Activated CD4-positive, alpha-beta T cell treated with anti-CD3 and anti-CD28 coated beads, Interleukin-2, amount 10 ng/mL, durations not matched to agents 7 days and 5 days (primary cell): ENCODE measurements at places on chromosomes 12 and 14.

DNA sequence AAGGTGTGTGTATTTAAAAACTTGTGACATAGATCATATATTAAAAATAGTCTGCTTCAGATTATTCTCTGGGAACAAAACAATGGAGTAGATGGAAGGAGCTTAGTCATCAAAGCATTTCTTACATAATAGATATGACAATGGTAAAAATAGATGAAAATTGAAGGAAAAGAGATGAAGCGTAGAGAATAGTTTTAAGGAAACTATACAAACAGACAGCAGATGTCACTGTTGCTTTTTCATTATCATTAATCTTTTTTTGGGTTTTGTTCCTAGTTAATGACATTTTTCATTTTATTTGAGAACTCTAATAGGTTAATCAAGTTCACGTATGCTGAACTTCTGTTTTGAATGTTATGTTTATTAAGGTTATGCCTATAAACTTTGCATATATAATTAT is 149.2 kb upstream of the FBXO33 start:
- DNase-seq: no peak

- DNase-seq: no peak
These were observed 156.0 kb upstream of the PLEKHG7 start for GRCh38 chr12:92546635-92547348.

DNA sequence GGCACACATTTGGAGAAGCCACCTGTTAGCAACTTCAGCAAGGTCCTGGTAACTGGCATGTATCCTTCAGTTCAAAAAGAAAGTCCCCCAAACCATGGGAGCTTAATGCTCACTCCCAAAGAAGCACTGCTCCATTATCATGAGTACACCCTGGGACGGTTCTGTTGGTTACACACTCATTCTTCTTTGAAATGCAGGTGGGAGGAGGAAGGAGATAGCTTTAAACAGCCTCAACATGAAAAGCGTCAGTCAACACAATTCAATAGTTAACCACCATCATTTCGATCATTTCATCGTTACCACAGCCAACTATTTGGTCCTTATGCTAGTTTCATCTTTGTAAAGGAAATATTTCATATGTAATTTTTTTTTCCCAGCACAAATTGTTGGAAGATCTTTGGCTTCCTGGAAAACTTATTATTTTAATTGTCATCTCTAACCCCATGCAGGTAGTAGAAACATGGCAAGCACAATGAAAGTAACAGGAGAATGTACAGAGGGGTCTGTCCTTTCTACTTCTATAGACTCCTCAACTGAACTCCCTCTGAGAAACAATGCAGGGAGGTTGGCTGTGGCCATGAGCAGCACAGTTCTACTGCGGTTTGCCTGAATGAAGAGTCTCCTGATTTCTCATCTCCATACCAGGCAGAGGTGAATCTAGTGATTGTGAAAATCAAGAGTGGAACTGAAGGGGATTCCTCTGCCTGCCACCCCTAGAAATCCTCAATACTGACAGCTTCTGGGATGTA is 196.4 kb upstream of the FOXN3 start:
- no peak for DNase-seq

DNA sequence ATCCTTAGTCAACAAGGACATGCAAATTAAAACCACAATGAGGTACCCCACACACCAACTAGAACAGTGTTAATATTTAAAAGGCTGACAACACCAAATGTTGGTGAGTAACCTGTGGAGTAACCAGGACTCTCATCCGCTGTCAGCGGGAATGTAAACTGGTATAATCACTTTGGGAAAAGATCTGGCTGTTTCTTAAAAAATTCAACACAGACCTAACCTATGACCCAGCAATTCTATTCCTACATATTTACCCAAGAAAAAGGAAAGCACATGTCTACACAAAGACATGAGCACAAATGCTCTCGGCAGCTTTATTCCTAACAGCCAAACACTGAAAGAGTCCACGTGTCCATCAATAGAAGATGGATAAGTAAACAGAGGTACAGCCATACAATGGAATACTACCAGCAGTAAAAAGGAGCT is 26.6 kb downstream of the NRDE2 start:
- DNase-seq: no peak

DNA sequence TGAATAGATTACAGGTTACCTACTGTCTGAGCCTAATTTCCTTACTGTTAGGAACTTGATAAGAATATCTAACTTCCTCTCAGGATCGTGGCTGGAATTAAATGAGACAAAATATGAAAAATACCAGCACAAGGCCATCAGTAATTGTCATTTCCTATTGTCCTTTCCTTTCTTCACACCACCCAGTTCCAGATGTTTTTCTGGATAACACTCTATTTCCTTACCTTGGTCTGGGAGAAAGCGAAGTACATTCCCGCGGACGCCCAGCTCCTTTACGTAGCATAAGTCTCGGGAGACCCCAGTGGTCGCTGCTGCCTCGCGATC is 376 bp downstream of the GDF3 start:
- DNase-seq: no peak

- DNase-seq: no peak
These were observed 1009.8 kb downstream of the NRXN3 start for GRCh38 chr14:79179985-79180384.

- no peak for DNase-seq
These were observed 175.8 kb downstream of the PAWR start for GRCh38 chr12:79514730-79515529.

GRCh38 chr12:6620137-6620884 is 13.1 kb upstream of the CHD4 start:
- peak; percentile 57 for DNase-seq

GRCh38 chr12:131732-132495 is 65.3 kb downstream of the IQSEC3 start:
- DNase-seq: no peak

- no peak for DNase-seq
These were observed 232.2 kb upstream of the PLEKHG7 start for GRCh38 chr12:92470608-92471021.

GRCh38 chr12:64825143-64826021 is 935 bp downstream of the TBC1D30 start:
- no peak for DNase-seq

GRCh38 chr12:84165998-84166571 is 746.5 kb downstream of the SLC6A15 start:
- DNase-seq: no peak
